Hematopoietic multipotent progenitor cell (in vitro differentiated cells): ENCODE measurements at places on chromosomes 5 and 9.

DNA sequence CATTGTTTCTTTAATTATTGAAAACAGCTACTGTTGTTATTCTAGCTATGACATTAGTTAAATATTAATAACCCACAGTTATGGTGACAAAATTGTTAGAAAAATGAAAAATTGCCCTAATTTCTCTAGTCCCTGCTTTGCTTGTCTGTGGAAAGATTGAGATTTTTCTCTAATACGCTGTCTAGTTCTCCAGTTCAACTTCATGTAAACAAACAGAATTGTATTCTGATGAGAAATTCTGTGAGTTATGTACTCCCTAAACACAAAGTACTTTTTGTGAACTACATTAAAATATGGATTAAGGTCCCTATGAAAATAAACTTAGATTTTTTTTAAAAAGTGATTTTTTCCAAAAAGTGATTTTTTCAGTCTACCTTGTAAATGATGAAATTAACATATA lies 8.7 kb downstream of the SLF1 start:
- no peak for DNase-seq

DNA sequence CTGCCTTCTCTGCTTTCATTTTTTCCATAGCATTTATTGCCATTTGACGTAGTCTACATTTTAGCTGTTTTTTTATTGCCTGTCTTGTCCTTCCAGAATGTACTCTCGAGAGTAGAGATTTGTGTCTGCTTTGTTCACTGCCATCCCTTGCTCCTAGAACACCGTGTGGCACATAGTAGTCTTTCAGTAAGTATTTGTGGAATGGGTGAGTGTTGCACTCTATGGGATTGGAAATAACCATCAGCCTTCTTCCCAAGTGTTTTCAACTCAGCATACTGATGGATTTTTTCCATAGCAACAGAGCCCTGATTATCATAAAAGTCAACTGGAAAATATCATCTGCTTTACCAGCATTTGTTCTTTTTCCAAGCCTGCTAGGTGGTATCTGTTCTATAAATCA lies 462.6 kb downstream of the ENC1 start:
- DNase-seq, result no peak

DNA sequence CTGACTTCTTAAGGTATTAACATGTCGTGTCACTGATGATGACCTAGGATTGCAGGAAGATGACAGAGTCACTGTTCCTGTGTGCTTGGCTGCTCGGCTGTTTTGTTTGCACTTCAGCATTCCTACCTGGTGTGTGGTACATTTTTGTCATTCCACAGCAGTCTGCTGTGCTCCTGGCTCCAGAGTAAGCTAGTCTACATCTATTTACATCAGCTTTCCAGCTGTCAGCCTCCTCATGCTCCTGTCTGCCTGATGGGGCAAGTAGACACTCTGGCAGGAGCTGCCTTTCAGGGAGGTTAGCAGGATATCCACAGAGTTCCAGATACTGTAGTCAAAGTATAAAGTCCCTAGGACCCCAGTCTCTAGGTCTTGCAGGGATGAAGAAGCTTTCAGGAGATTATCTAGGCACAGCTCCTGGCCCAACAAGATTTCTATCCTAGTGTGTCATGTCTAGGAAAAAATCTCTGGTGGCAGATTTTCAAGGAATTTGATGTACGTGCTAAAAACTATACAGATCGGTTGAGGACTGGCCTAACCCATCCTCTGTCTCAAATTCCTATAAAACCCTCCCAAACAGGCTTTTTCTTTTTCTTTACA lies 28.4 kb downstream of the RUSC2 start:
- no peak for DNase-seq

DNA sequence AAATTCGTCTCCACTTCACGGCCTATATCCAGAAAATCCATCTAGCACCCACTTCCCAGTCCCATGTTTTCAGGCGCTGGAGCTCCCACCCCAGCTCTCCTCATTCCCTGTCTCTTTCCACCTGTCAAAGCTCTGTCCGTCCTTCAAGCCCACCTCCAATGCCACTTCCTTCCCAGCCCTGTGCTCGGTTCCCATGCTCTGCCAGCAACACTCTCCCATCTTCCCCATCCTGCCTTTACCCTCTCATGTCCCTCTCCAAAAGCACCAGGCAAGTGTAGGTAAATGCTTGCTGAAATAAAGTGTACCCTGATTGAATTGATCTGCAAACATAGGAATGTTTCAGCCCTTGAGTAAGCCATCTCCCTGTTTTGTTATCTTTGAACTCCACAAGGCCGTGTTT lies 9.2 kb downstream of the DRD1 start:
- no peak for DNase-seq

DNA sequence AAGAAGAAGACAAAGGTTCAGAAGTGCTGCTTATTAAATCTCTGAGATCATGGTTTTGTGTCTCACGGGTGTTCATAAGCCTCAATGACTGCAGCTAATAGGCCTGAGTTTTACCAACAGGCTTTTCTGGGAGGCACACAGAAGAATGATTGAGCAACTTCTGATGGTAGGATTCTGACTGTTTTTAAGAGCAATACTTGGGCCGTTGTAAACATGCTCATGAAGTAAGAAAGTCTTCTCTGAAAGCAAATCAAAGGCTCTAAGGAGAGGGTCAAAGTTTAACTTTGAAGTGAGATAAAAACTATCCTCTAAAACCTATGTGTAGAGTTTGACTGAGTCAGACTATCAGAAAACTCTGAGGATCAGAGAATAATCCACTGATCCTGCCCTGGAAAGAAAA lies 390.9 kb upstream of the DAB2 start:
- DNase-seq, result no peak

DNA sequence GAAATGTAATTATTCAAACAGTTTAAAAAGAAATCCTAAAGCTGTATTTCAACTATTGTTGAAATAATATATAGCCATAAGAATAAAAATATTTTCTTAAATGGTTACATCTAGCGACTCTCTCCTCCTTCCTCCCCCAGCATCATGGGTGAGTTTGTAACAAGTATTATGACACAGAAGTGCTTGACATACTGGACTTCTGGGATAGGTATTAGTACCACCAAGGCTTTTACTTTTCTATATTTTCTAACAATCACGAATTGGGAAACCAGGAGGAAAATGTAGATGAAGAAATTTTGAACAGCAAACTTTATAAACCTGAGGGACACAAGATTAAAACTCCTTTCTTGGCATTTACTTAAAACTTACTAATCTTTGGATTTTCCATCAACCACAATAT lies 4.4 kb downstream of the RORB start:
- DNase-seq, result no peak

DNA sequence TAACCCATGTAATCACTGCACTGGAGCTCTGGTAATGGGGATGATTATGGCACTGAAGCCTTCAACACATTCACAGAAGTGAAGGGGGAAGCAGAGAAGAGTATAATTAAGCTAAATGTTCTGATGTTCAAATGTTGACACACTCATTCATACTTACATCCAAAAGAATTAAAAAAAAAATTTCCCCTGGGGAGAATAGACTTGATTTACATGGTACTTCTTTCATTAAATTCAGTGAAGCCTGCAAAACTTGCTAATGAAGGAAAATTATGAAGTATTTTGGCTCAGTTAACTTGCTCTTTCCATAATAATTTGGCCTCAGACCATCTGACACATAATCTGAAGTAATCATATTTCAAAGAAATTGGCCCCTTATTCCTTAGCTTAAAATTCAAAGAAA lies 428.8 kb downstream of the SH3GL2 start:
- no peak for DNase-seq

- DNase-seq, result no peak
Measured at GRCh38 chr5:67802766-67803165, 412.8 kb upstream of the PIK3R1 start.

DNA sequence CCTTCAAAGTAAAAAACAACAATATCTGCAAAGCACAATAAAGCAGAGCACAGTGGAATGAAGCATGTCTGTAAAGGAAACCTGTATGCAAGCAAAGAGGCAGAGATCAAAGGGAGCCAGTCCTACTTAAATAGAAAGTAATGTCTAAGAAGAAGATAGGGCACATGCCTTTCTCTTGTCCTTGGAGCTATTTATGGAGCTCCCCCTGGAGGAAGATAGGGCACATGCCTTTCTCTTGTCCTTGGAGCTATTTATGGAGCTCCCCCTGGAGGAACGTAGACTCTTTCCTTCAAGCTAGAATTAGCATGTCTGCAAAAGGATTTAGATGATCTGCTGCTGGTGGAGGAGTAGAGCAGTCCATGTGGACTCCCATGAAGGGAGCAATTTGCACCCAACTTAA lies 168.1 kb upstream of the RASEF start:
- no peak for DNase-seq

GRCh38 chr5:26945901-26946300 lies 92.5 kb downstream of the CDH9 start:
- DNase-seq, result no peak

- no peak for DNase-seq
Measured at GRCh38 chr5:13278811-13279210, 665.7 kb downstream of the DNAH5 start.

- DNase-seq, result no peak
Measured at GRCh38 chr5:54579591-54580295, 62.2 kb downstream of the SNX18 start.

GRCh38 chr9:112184946-112185345 lies 9.8 kb upstream of the SUSD1 start:
- DNase-seq, result no peak

- no peak for DNase-seq
Measured at GRCh38 chr5:127839496-127840197, 136.5 kb downstream of the CCDC192 start.

GRCh38 chr5:58746321-58746720 lies 163.4 kb downstream of the RAB3C start:
- DNase-seq, result no peak

DNA sequence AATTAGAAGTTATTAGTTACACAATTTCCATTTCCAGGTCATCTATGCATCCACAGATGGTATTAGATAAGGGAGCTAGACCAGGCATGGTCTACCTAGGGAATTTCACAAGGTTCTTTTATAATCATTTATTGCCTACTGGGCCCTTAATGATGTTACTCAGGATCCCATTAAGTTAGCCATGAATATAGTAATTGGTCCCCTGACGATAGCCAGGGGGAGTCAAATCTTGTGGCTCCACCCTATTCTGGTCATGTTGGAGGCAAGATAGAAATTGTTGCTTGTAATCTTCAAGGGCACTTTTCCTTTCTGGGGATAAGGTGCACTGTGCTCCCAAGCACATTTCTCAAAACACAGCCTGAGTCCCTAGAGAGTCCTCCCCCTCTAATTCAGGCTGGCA lies 14.1 kb upstream of the ELL2 start:
- DNase-seq, result no peak

DNA sequence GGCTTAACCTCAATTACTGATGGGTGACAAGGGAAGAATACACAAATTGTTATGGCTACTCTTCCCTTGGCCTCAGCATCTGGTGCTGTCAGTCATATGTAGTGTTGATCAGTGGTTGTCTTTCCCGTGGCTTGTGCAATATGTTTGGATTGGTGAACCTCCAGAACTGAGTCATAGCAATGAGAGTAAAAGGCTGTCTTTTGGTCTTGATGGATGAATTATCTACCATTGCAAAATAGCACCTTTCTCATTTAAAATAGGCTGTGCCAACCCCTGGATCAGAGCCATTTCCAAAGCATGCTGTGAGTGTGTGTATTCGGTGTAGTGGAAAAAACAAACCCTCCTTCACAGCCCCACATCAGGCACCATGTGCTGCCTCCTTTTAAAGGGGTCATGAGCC lies 14.6 kb upstream of the F2R start:
- no peak for DNase-seq

DNA sequence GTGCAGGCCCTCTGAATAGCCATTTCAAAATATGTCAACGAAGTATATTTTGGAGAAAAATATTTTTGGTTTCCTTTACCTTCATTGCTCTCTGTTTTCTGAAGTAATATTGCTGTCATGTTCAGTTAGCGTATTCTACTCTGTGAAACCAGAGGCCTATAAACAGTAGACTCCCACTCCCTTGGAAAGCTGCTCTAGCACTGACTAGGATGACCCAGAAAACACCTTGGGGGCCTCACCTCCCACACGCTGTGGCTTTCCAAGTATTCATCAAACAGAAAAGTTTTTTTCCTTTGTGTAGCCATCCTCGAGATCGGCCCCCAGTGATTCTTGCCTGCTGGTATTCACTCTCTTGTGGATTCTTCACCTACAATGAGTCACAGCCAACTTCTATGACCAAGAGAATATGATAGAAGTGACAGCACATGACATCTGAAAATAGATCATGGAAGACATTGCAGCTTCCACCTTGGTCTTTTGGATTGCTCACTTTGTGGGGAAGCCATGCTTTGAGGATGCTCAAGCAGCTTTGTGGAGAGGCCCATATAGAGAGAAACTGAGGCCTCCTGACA lies 28.9 kb upstream of the CTXN3 start:
- no peak for DNase-seq

DNA sequence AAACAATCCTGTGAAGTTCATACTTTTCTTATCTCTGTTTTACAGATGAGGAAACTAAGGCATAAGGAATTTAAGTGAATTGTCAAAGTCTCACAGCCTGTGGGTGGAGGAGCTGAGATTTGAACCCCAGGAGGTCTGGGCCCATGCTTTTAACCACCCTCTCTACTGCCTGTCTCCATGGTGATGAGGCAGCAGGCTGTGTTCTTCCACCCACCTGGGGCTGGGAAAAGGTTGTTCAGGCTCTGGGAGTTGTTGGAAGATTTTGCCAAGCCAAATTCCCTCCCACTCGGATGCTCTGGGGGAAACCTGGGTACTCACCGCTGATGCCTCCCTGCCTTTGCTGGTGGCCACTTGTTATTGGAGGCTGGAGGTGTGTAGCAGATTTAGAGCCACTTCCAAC lies 18.3 kb upstream of the SYNPO start:
- DNase-seq, result no peak

DNA sequence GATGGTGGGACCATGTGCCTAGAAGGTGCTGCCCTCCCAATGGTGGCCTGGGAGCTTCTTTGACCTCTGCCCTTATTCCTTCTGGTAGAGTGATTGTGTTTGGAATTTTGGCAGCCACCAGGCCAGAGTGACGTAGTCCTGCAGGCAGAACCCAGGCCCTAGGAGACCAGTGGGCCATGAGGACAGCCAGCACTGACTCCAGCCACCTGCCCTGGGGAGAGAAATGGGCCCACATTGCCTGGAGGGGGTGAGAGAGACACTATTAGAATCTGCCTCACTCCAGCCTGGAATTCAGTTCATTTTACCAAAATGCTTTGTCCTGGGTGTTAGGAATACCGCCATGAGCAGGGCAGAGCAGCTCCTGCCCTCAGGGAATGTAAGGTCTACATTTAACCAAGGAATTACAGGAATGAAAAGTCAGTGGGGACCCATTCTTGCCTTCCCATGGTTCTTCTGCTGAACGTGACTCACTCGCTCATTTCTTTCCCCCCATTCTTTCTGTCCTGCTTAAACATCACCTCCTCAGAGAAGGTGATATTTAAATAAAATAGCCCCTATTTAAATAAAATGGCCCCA lies 5.5 kb upstream of the COL27A1 start:
- no peak for DNase-seq

GRCh38 chr5:20476016-20476415 lies 488.0 kb upstream of the CDH18 start:
- no peak for DNase-seq

- no peak for DNase-seq
Measured at GRCh38 chr5:80190960-80191359, 64.9 kb downstream of the SERINC5 start.

- peak; percentile 54 for DNase-seq
Measured at GRCh38 chr5:61245486-61245885, 83.2 kb upstream of the SMIM15 start.
